ENCODE measurements at places on chromosomes 12 and 14.

GRCh38 chr14:83208341-83208740, 1674.7 kb upstream of the SEL1L start:
- DNase-seq = no peak

DNA sequence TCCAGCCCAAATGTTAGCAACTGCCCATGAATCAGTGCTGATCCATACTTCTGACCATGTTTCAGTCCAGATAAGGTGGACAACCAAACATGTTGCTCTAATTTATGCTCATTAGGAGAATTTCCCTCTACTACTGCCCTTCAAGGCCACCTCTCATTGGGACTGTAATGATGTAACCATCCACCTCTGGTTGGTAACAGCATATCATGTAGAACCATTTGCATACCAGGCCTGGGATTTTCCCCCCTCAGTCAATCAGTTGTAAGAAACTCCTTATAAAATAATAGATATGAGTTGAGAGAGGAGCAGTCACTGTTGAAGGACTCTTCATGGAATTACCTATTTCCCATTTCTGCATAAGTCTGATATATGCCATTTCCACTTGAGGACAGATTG, 17.8 kb upstream of the YAF2 start:
- no peak for DNase-seq

- DNase-seq = no peak
Measured at GRCh38 chr12:24750263-24750662, 198.6 kb downstream of the BCAT1 start.

GRCh38 chr12:52380271-52380694, 5.2 kb downstream of the KRT84 start:
- peak; percentile 37 for DNase-seq

DNA sequence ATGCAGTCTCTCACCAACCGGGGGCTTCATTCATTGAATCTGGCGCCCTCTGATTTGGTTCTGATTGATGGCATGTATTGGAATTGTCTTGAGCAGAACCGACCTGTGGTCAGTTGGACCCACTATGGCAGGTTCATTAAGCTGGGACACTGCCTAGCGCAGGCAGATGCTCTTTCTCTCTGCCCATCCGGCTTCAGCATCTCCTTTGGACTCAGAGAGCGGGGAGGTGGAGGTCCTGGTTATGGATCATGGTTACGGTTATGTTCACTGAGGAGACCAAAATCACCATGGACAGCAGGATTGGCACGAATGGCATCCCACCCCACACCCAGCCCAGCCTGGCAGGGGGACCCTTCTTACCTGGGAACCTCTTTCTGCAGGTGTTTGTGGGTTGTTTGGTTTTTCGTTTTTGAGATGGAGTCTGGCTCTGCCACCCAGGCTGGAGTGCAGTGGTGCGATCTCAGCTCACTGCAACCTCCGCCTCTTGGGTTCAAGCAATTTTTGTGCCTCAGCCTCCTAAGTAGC, 16.4 kb upstream of the BCL7A start:
- DNase-seq = no peak

GRCh38 chr14:57578801-57579200, 85.1 kb upstream of the CCDC198 start:
- no peak for DNase-seq

DNA sequence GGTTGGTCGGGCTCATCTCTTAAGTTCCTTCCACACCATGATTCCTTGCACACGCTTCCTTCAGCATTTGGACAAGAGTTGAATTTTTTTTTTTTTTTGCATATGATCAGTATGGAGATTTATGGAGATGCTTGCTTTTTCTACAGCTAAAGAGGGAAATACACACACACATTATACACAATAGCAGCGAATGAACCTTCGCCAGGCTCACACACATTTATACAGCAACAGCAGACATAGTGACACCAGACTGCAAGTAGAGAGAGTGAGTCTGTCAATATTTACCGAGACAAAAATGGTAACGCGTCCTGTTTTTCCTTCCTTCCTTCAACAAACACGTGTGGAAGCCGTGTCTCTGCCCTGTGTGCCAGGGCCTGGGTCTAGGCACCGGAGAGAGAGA, 897.9 kb downstream of the BCL11B start:
- no peak for DNase-seq

DNA sequence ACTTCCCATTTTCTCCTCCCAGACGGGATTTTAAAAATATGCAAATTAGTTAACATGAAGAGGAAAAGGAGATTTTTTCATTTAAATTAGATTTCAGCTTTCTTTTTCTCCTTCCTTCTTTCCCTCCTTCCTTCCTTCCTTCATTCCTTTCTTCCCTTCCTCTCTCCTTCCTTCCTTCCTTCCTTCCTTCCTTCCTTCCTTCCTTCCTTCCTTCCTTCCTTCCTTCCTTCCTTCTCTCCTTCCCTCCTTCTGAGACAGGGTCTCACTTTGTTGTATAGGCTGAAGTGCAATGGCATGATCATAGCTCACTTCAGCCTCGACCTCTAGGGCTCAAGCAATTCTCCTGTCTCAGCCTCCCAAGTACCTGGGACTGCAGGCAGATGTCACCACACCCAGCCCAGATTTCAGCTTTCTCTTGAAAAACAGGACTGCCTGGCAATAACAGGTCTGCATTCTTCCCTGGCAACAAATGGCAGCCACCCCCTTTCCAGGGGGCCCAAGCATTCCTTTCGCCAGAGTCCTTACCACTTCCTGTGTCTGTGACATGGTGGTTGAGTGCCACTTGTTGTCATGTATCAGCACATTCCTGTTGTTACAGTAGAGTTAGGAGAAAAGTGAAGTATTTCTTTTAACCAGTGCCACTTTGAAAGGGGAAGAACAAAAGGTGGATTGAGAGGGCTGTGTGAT, 119.1 kb downstream of the PTPN11 start:
- DNase-seq = no peak

GRCh38 chr12:82109243-82109642, 248.9 kb downstream of the CCDC59 start:
- no peak for DNase-seq

Data from lung microvascular endothelial cell (primary cell).